ENCODE measurements at places on chromosomes 3 and 15.

DNA sequence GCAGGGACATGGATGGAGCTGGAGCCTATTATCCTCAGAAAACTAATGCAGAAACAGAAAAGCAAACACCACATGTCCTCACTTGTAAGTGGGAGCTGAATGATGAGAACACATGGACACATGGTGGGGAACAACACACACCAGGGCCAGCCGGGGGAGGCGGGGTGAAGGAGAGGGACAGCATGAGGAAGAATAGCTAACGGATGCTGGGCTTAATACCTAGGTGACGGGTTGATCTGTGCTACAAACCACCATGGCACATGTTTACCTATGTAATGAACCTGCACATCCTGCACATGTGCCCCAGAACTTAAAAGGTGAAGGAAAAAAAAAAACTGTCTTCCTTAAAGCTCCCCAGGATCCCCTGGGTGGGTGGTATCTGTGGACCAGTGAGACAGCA lies 87.1 kb downstream of the ADAMTS17 start:
- no peak for DNase-seq

DNA sequence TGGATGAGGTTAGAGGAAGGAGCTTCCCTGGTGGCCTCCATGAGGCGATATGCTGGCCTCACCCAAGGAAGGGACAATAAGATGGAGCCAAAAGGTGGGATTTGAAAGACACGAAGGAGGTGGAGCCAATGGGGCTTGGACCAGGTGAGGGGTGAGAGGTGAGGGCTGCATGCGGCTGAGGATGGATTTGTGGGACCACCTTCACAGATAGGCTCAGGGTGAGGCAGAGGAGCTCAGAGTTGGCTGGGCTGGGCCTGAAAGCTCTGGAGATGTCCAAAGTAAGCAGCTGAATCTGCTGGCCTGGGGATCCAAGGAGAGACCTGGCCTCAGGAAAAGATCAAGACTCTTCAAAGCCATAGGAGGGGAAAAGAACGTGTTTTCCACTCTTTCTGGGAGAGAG lies 49.8 kb downstream of the EXOG start:
- DNase-seq, result no peak

- no peak for DNase-seq
These were observed 35.6 kb downstream of the MAP2K5 start for GRCh38 chr15:67578020-67578600.

- no peak for DNase-seq
These were observed 199.1 kb upstream of the AZI2 start for GRCh38 chr3:28547677-28548076.

- DNase-seq, result no peak
These were observed 82.6 kb upstream of the SMAD3 start for GRCh38 chr15:66982816-66983215.

DNA sequence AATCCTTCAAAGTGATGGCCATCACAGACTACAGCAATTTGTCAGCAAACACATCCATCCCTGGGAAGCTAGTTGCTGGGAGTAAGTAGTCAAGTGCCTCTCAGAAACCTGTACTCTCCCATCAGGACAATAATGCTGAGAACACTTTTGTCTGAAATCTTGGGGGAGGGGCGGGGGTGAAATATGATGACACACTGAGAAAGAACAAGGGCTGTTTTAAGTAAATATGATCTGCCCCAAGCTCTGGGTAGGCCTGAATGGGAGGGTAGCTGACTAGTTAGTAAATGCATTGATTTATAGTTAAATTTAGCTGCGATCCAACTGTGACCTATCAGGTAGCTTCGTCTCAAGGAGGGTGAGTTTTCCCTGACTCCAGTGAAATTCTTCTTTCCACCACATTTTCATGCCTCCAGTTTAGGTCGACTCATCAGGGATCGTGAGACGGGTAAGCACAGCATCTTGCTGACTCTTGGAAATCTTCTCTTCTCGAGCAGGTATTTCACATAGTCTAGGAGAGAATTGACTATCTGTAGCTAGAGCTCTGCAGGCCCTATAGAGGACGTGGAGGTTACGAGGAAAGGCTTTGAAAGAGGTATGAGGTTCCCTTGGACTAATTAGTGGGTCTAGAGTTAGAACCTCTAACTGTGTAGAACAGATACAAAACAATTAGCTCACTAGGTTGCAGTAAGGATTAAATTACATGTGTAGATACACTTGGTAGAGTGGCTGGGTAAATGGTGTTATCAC lies 213.4 kb upstream of the SLC2A2 start:
- DNase-seq, result no peak

GRCh38 chr15:58182460-58183163 lies 44.4 kb downstream of the AQP9 start:
- DNase-seq, result no peak

DNA sequence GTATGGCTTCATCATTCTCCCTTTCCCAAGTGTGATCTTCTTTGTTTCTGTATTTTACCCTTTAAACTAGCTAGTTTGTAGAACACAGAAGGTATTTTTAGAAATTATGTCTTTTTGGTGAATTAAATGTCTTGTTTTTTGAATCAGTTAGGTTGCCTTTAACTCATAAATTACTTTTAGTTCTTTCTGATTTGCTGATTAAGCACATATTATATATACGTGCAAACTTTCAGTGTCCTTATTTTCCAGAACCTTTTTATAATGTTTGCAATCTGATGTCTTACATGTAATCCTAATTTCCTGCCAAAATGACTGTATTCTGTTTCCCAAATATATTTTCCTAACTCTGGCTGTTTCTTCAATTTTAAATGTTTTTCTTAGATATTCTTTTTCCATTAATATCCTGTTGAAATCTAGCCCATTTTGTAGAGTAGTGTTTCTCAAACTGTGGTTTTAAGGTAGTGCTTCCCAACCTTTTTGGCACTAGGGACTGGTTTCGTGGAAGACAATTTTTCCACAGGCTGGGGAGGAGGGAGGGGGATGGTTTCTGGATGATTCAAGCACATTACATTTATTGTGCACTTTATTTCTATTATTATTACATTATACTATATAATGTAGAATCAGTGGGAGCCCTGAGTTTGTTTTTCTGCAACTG lies 51.8 kb downstream of the CHD2 start:
- no peak for DNase-seq

DNA sequence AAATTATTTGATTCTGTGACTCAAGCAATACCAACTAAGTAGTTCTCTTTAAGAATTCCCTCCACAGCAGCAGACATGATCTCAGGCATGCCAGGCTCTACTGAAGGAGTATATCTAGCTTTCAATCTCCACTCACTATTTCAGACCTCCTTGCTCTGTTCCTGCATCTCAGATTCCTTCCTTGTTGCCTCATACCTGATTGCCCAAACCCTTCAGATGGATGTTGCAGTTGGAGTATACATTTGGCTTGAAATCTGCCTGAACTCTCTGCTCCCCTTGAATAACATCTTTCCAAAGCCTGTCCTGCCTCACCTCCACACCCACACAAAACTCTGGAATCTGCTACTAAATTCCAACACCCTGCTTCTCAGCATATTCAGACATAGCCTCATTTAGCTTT lies 19.8 kb upstream of the TM4SF4 start:
- no peak for DNase-seq

- no peak for DNase-seq
These were observed 342.4 kb upstream of the KCNMB2 start for GRCh38 chr3:178193846-178194245.

- no peak for DNase-seq
These were observed 30.9 kb downstream of the KAT2B start for GRCh38 chr3:20071175-20071574.

DNA sequence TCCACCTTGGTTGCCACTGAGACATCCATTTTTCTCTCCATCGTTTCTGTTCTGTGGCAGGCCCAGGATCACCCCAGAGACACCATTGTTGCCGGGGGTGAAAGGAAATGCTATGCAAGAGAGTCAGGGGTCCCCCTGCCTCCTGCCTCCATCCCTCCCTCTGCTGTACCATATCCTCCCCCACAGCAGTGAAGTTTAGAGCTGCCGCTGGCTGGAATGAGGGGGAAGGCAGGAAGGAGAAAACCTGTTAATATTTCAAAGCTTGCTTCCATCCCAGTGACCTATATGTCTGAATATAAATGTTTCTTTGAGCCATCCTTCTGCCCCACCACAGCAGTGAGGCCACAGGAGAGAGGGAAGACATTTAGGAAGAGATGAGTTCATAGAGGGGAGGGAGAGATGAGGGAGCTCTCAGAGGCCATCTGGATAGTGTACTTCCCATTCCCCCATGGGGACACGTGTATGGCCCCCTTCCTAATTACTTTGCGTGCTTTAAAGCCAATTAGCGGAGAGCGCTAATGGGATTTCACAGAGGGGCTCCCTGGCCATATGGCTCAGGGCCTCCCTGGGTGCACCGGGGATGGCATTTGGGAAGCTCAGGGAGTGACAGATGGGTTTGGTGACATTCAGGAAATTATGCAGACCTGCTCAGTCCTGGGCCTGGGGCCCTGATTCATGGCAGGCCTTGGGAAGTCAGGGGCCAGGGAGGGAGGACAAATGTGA lies 40.4 kb upstream of the CHRNB4 start:
- no peak for DNase-seq

GRCh38 chr3:81695302-81695701 lies 66.1 kb downstream of the GBE1 start:
- no peak for DNase-seq

GRCh38 chr15:99092554-99093172 lies 12.2 kb upstream of the SYNM start:
- DNase-seq, result no peak

DNA sequence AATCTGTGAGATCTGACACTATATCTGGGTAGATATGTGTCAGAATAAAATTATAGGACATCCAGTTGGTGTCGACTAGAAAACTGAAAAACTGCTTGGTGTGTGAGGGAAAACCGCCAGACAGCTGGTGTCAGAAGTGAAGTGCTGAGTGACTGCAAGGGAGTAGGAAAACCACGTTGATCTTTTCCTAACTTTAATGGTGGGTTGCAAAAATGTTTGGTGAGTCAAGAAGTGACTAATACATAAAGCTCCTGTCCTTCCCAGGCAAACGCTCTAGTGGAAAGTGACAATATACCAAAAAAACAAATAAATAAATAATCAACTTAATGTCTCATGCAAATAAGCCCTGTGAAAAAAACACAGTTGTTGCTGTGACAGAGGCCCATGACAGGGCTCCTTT lies 7.3 kb upstream of the CD96 start:
- DNase-seq, result no peak

- DNase-seq, result no peak
These were observed 32.0 kb downstream of the FOXL2 start for GRCh38 chr3:138914870-138915502.

DNA sequence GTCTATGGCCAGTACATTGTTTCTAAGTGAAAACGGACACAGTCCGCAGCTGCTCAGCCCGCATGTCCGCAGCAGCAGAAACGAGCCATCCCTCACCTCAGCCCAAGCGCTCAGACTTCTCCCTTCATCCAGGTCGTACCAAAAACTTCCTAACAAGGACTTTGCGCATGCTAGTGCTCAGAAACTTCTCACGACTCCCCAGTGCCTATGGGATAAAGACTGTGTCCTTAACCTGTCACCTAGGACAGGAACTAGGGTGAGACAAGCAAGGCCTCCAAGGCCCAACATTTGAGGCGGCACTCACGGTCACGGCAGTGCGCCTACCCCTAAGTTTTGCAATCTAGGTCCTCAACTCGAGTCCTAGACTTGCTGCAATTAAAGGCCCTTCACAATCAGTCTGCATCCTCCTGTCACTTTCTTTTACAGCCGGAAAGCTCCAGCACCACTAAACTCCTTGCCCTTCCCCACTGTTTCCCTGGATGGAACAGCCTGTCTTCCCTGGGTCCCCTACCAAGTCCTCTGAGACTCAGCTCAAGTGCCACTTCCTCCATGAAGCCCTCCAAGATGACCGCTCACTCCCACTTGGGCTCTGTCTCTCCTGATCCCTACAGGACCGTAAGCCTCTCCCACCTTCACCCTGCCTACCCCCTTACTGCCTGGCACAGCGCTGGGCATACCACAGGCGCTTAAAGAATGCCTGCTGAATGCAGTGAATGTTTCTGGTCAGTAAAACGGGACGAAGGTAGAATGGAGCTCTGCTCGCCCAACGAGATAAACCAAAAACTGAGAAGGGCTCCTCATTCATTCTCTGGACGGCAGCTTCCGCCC lies 1.2 kb downstream of the CLN6 start:
- no peak for DNase-seq

- DNase-seq, result no peak
These were observed 236.4 kb downstream of the THRB start for GRCh38 chr3:24258260-24258659.

DNA sequence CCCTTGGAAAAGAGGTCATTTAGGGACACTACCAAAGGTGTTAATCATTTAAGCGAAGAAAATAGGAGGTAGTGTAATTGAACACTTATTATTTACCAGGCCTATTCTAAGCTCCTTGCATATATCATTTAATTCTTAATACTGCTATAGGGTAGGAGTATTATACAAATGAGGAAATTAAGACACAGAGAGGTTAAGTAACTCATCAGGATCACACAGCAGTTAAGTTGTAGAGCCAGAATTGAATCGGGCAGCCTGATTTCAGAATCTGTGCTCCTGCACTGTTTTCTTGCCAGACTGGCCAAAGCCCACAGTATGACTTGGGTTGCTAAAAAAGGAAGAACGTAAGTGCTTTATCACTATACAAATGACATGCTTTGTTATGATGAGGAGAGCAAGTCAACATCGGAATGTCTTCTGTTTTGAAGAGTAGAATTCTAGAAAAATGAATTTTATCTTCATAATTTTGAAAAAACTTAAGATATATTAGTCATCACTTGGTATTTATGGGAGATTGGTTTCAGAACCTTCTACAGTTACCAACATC lies 31.4 kb downstream of the HPS3 start:
- DNase-seq, result no peak

DNA sequence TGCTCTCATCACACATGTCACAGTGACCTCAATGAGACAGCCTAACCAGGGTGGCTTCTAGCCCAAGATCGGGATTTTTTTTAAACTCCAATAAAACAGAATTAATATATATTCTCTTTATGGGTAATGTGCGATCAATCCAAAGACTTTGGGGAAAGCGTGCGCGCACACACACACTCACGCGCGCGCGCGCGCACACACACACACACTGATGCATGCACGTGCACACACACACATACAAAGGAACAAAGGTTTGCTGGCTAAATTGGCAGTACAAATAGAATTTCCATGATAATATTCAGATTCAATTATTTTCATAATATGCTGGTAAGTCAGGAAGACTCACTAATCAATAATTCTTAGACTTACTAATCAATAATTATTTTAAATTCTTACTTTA lies 19.3 kb downstream of the IL17RD start:
- no peak for DNase-seq

DNA sequence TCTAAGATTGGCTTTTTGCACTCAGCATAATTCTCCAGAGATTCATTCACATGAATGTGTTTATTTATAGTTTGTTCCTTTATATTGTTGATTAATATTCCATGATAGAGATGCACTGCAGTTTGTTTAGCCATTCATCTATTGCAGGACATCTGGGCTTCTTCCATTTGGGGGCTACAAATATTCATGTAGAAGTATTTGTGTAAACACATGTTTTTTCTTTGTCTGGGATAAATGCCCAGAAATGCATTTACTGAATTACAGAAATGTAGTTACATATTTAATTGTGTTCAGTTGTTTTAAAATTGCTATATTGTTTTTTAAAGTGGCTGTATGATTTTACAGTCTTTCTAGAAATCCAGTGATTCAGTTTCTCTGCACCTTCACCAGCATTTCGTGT lies 635.0 kb downstream of the ZIC1 start:
- no peak for DNase-seq

All from stimulated activated CD4-positive, alpha-beta T cell treated with anti-CD3 and anti-CD28 coated beads, Interleukin-2, amount 100 ng/mL, for 4 hours (primary cell).